ENCODE measurements at places on chromosomes 5 and 9.

DNA sequence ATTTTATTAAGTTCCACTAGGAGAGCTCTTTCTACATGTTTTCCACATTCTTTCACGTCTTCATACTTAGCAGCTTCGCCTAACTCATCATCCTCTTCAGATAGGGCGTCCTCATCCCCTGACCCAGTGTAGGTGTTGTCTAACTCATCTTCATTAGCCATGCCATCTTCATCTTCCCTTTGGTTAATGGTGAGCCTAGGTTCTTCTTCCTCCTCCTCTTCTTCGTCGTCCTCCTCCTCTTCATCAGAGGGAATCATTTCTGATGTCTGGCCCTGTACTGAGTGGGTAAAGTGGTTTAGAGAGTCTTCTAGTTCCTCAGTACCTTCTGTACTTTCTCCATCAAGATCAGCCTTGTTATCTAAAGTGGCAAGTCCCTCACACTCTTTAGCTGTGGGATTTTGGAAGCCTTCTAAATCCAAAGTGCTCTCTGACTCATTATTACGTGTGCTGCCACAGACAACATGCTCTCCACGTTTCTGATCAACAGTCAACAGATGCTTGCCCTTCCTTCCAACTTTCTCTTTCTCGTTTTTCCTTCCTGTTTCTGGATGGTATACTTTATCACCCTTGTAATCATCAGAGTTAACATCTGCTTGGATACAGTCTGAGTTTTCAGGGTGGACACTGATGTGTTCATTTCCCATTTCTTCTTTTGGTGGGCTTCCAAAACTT lies 31.1 kb downstream of the TUT7 start:
- no peak for DNase-seq

DNA sequence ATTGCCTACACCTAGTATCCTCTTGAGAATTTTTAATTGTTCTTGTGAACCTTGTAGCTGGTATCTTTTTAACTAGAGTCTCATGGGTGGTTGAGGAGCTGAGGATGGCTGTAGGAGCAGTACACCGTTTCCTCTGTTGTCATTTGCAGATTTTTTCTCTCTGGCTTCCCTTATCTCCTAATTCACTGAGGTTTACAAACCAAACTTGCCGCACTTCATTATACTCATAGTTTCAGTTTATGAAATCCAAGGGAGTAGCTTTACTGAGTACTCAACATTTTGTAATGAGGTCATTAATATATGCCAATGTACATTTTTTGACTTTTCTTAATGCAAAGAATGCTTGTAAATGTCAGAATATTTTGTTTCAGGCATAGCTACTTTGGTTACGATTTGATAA lies 154.2 kb downstream of the CCDC171 start:
- no peak for DNase-seq

DNA sequence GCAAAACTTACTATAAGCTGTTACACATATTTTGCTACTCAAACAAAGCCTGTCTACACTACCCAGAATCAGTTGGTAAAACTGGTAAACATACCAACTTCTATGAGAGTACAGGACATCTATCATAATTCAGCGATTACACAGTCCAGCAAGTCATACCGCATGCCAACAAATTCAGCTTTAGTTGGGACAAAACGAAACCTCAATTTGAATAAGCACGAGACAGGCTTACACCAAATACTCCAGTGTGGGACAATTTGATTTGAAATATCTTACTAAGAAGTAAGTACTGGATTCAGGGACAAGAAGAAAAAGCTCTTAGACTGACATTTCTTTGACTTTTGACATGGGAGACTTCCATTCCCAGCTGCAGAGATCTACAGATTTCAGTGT lies 2.0 kb downstream of the NRG2 start:
- DNase-seq: no peak

DNA sequence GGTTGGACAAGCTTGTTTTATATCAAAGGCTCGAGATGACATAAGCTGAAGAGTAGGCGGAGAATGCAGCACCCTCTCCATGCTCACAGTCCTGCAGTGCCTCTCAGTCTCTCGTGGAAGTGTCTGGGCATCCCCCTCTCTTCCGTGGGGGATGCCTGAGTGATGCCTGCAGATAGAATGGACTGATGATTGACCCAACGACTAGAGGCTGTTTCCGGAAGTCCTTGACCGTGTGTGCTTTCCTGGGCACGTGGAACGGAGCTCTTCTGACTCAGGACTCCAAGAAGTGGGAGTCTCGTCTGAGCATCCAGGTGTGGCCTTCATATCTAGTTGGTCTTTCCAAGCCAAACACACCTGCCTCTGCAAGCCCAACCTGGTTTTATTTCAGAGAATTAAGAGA lies 241.8 kb upstream of the IRX2 start:
- DNase-seq: no peak

GRCh38 chr9:125479846-125480615 lies 218.4 kb downstream of the GAPVD1 start:
- DNase-seq: no peak

DNA sequence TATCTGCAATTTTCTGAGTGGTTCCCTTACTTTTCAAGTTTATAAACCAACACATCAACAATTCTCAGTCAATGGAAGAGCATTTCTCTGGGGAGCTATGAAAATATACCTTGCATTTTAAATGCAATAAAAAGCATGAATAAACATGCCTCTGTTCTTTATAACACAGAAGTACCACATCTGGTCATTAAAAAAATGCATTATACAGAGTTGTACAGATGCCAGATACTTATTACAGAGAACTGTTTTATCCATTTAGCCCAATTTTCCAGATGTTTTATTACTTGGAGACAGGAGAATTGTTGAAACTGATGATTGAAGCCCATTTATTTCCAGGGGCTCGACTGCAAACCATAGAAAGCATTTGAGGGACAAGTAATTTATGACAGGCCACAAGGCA lies 19.2 kb upstream of the HEXB start:
- no peak for DNase-seq

DNA sequence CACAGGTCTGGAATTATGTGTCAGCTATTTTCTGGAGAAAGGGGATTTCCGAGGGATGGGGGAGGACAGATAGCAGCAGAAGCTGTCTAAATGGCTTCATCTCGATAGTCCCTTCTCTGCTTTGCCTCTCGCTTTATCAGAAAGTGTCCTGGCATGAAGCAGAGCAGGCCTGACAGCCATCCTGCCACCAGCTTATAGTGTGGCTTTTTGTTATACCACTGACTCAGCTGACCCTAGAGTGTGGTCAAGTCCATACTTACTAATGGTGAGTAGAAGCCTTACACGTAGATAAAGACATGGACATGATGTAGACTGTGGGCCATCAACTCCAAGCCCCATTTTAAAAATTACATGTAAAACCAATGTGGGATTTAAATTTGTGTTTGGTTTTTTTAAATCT lies 50.0 kb downstream of the RCL1 start:
- no peak for DNase-seq

DNA sequence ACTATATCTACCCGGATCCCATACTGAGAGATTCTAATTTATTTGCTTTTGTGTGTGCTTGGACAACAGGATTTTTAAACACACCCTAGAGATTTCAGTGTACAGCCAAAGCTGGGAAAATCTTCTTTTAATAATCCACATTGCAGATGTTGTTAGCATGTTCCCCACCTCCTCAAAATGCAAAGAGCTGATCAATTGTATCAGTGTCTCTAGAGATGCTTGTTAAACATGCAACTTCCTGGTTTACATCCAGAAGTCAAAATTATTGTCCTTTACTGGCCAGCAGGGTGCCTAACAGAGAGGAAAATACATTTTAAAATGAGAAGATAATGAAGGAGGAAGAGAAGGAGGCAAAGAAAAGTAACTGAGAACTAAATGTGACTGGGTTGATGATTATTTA lies 793.3 kb downstream of the SEMA5A start:
- DNase-seq: no peak

DNA sequence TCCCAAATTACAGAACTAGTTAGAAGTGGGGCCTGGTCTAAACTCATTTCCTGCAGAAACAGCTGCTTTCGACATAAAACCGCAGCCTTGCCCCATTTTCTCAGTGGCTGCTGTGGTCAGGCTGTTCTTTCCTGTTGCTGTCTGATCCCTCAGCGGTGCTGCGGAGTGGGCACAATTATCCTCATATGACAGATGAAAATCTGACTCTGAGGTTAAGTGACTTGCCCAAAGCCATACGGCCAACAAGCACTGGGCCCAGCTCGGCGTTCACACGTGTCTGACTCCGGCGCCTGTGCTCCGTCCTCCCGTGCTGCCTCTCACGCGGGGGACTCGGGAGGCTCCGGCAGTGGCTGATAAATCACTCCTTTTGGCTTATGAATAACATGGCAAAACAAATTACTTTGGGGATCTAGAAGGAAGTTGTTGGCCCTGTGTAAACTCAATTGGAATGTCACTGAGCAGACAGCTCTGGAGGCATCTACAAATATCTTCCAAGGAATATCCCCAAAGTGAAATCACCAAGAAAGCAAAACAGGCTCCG lies 142.6 kb upstream of the LMX1B start:
- peak; percentile 91 for DNase-seq

DNA sequence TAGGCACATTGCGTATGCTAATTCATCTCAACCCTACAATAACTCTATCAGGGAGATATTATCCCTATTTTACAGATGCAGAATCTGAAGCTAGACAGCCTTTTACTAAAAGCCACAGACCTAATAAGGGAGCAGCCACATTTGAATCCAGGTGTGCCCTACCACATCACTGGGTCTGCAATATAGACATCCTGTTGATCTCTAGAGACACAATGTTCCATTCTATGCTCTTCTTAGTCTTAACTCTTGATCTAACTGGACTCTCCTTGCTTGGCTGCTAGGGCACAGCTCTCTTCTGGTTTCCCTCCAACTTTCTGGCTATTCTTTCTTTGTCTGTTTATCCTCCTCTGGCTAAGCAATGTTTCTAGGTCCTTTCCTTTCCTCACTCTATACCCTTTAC lies 1.4 kb upstream of the SPATA6L start:
- DNase-seq: no peak

GRCh38 chr5:337563-338130 lies 16.1 kb downstream of the AHRR start:
- DNase-seq: no peak

DNA sequence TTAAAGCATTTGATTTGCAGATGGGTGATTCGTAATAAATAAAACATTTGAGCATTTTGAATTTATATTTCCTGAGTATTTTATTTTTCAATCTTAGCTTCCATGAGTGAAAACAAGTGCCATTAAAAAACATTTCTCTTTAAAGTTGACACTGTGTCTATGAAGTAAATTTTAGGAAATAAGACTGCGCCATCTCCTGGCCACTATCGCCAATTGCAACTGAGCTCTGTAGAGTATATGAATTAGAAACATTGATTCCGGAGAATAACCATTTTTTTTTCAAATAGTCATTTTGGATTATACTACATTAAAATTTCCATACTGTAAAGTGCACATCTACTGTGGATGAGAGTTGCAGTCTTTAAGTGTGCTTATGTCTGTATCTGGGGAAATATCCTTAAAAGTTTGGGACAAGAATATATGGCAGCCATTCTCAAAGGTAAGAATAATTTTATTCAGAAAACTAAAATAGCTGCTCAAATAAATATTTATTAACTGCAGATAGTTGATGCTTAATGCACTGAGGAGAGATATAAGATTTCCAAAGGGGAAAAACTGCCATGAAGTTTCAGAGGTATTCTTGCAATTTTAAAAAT lies 5.9 kb downstream of the DMRTA1 start:
- DNase-seq: no peak

- no peak for DNase-seq
Measured at GRCh38 chr9:135076876-135077430, 10.5 kb upstream of the OLFM1 start.

DNA sequence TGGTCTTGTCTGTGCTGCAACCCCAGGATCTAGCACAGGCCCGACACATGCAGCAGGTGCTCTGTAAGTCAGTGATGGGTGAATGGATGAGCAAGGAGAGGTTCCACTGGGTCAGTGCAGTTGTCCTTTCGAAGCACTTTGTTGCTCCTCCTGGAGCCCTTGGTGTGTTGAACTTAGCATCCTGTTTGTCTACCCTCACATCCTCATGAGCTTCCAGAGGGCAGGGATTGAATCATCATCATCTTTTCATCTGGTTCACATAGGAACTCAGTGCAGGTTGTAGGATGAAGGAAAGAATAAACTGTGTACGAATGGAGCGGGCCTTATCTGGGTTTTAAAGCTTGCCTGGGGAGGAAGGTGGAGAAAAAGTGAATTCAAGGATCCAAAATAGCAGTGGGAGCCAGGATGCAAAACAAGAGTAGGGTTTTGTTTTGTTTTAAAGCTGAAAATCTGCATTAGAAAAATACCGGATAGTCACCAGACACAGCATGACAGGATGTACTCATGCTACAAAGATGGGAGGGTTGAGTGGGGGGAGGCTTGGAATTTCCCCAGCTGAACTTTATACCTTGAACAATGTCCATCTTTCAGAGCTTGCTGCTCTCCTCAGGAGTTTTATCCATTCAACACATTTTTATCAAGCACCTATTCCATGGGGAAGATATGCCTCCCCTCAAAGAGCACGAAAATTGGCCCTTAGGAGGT lies 55.8 kb downstream of the PTTG1 start:
- no peak for DNase-seq

- DNase-seq: no peak
Measured at GRCh38 chr5:114953565-114953964, 216.1 kb downstream of the TRIM36 start.

DNA sequence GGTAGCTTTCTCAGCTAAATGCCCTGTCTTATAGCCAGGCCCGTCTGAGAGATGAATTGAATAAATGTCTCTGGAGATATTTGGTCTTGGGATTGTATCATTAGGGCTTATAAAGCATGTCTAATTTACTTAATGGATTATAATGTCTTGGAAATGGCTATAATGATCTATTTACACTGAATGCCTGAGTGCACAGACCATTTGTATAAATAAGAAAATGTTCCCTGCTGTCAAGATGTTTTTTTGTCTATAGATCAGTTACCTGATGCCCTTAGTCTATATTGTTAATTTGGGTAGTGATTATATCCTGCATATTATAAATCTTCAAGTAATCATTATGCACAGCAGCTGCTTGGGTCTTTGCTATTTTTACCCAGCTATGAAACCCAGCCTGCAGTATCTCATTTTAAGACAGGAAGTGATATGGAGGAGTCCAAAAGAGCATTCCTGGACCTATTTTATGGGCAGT lies 112.9 kb upstream of the ACTBL2 start:
- no peak for DNase-seq

- DNase-seq: no peak
Measured at GRCh38 chr5:140631036-140631417, 1.9 kb downstream of the CD14 start.

- DNase-seq: no peak
Measured at GRCh38 chr9:23586906-23587305, 239.1 kb downstream of the ELAVL2 start.
